Amygdala (tissue), 56 donors: ENCODE measurements at places on chromosomes 1 and 21.

DNA sequence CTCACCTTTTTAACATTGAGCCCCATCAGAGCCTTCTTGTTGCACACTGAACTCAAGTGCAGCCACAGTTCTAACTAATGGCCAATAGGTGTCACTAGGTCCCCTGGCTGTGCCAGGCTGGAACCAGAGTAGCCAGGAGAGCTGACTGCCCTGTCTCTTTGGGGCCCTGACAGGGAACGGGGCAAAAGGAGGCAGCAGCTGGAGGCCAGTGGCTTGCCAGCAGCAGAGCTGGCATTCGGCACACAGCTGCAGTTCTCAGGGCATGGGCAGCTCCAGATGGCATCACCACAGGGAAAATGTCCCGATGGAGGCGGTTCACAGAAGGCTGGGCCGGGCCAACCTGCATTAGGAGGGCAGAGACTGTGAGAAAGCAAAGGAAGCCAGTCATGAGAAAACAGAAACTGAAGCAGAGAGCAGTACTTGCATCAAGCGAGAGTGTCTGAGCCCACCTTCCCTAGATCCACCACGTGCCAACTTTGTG lies 188.6 kb downstream of the FCRL5 start:
- no peak for DNase-seq

GRCh38 chr1:205477759-205478247 lies 22.0 kb upstream of the BLACAT1 start:
- DNase-seq = no peak

DNA sequence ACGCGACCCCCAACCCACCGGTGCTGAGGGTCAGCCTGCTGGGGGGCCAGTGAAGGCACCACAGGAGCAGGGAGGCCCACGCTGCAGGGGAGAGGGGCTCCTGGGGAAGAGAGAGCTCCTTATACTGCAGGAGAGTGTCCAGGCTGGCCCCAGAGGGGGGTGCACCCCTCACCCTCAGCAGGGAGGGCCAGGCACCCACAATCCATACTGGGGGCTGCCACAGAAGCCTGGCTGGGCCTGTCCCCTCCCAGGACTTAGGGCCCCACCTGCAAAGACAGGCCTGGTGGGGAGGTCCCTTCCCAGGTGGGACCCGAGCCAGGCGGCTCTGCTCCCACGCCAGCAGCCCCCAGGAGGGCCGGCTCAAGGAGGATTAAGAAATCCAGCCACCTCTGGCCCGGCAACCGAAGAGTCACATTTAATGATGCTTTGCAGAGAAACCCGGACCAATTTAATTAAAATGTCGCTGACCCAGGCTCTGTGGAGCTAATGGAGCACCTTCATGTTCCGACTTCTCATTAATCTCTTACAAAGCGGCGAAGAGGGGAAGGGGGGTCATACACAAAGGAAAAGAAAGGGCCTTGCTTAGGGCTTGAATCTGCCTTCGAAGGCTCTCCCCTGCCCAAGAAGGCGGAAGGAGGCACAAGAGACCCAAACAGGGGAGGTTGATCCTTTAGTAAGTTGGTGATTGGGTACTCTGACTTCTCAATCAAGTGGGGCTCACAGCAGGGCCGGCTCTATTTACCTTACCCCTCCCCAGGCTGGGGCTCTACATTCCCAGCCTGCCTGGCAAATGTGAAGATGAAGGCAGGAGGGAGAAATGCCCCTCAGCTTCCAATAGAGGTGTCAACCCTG lies 25.0 kb downstream of the WNT9A start:
- no peak for DNase-seq

- no peak for DNase-seq
Measured at GRCh38 chr1:198558402-198558801, 17.9 kb upstream of the ATP6V1G3 start.

DNA sequence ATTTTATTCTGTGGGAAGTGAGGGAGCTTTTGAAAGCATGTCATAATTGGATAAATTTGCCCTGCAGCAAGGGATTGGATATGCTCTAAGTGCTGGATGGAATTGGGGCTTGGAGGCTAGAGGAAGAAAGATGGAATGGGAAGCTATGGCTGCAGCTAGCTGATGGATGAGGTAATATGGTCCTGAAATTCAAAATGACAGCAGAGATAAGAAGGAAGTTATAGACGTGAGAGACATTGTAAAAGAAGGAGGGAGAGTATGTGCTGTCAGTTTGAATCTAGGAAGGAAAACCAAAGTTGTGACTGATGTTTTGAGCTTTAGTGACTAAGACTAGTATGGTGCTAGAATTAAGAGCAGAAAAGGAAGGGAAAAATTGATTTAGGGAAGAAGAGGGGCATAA lies 299.9 kb upstream of the SPAG17 start:
- DNase-seq = no peak

DNA sequence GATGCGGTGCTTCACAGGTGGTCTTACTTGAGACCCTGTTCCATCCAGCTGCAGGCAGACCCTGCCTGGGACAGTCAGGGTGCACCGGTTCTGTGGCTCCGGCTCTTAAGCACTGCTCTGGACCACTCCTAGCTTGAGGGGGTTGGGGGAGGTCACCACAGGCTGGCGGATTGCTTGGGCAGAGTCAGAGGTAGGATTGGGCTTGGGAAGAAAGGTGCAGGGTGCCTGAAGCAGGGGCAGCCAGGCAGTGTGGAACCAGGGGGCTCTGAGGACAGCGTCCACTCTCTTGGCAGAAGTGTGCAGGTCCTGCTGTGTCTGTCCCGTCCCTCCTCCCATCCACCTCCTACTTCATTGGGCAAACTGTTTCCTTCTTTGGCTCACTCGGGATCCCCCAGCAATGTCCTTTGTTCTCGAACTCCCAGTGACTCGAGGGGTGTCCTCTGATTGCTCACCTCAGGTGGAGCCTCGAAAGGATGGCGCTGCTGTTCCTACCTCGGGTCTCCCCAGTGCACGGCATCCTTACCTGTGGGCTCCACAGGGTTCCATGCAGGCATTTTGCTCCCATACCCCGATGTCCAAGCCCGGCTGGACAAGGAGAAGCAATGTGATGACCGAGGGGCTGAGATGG lies 1.7 kb downstream of the PDXK start:
- DNase-seq = no peak

DNA sequence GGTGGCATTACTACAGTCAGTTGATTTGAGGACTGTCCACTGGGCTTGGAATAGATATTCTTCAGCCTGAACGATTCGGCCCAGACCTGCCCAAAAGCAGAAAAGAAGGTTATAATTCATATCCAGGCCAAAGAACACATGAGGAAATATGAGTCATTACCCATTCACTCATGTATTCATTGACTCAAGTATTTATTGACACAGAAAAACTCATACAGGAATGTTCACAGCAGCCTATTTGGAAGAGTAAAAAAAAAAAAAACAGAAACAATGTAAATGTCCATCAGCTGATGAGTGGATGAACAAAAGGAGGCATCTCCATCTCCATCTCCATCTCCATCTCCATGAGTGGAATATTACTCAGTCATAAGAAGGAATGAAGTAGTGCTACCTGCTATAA lies 15.9 kb downstream of the ZMYND12 start:
- no peak for DNase-seq

DNA sequence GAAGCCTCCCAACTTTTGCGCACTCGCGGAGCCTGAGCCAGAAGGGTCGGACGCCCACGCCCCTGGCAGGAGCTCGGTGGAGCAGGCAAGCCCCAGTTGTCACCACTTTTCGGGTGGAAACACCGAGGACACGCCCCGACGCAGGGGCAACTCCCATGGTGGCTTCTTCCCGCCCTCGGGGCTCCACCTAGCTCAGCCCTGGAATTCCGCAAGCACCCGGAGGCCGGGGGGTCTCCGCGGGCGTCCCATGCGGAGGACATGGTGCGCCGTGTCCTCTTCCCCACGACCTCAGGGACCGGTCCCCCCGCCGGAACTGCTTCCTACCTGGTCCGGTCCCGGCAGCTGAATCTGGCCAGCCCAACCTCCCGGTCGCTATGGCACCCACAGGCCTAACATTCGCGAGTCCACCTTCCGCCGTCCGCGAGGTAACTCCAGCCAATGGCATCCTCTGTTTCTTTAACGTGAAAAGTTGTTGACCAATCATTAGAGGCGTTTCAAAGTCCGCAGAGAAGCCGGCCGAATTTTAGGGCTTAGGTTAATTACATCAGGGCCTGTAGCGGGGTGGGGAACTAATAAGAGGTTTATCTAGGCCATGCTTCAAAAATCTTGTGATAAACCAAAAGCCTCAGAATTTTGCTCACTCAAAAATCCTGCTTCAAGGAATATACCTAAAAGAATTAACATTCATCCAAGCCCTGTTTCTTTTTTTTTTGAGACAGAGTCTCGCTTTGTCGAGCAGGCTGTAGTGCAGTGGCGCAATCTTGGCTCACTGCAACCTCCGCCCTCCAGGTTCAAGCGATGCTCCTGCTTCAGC lies at the start of gene STPG1:
STPG1 (minus strand) TSS at position 433 of the 814 bp plus-strand sequence. CDS start 12,394 bp downstream, outside the sequence.
- DNase-seq = peak; percentile 69

- DNase-seq = no peak
Measured at GRCh38 chr1:4404854-4405590, 249.4 kb upstream of the AJAP1 start.

DNA sequence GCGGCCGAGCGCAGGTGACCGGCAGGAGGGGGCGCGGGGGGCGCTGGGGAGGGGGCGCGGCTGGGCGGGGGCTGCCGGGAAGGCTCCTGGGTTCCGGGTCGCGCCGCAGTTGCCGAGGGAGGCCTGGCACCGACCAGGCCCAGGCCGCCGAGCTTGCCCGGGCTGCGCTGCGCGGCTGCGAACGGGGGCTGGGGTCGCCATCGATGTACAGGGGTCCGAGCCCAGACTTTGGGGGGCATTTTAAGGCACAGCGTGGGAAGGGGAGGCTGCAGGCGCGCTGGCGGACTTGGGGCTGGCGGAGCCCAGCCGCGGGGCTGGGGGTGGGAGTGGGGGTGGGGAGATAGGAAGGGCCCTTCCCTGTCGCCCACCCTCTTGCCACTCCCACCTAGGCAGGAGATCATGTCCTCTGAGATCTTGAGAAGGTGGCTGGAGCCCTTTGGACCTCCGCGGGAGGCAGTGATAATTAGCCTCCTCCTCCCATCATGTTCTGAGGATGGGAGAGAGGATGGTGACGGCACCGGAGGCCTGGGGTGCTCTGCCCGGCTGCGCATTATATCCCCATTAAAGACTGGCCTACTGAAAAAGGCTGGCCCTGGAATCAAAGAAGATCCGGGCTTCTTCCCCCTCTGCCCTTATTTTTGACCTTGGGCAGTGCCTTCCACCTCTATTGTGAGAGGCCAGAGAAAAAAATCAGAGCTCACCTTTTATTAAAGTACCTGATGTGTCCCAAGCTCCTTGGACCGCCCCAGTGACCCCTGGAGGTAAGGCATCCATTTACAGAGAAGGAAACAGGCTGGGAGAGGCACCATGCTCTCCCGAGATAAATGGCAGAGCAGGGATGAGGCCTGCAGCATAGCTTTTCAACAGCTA lies 497 bp downstream of the FBXO44 start:
- DNase-seq = no peak

DNA sequence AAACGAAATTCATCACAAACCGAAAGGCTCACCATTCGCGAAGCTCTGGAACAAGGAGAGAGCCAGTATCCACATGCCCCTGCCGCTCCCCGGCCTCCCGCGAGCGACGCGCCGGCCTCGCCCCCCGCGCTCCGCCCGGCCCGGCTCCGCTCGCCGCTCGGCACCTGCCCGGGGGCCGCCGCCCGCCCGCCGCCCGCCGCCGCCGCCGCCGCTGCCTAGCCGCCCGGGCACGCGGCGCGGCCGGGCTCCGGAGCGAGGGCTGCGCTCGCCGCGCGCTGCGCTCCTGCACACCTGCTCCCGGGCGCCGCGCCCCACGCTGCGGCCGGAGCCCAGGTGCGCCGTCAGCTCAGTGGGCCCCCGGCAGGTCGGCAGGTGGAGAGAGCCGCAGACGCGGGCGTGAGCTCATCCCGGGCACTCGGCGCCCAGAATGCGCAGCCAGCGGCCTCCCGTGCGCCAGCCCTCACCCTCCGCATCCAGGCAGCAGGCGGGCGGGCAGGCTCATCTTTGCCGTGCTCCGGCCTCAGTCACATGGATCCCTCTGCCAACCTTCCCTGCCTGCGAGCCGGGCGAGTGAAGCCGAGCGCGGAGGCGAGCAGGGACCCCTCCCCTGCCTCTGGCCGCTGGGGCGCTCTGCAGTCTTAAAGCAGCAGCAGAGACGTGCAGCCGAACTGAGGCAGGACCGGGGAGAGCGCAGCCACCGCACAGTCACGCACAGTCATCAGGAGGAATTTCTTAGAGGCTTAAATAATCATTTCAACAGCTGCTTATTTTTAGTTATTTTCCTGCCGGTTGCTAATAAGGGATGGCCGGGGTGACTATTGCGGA lies at the start of gene DSCAM:
DSCAM (minus strand) TSS at position 572 of the 825 bp plus-strand sequence; CDS start at position 75, 497 bp downstream.
- DNase-seq = no peak

DNA sequence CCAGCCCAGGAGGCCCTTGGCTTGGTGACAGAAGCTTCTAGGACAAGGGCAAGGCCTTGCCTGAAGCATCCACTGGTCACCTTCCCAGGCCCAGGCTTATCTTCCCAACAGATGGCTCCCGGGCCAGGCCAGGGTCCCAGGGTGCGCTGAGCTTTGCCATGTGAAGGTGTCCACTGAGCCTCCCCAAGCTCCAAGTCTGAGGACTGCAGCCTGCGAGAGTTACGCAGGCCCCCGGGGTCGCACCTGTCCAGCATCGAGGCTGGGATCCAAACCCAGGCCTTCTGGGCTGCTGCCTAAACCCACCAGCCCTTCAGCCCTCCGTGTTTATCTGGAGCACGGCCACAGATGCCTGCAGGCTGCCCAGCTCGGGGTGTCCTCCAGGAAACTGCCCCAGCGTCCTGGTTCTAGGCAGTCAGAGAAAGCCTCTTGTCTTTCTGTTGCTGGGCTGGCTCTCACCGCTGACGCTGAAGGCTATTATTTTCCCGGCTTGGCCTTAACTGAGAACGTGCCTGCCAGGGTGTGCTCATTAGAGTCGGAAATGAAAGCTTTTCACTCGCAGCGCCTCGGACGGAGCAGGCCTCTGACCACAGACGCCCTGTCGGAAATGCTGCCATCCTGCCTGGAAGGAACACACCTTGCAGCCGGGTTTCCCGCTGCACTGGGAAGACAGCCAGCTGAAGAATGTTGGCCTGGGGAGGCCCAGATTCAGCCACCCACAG lies 71.4 kb downstream of the MEGF6 start:
- no peak for DNase-seq

- no peak for DNase-seq
Measured at GRCh38 chr1:200958597-200958996, 63.9 kb downstream of the INAVA start.

DNA sequence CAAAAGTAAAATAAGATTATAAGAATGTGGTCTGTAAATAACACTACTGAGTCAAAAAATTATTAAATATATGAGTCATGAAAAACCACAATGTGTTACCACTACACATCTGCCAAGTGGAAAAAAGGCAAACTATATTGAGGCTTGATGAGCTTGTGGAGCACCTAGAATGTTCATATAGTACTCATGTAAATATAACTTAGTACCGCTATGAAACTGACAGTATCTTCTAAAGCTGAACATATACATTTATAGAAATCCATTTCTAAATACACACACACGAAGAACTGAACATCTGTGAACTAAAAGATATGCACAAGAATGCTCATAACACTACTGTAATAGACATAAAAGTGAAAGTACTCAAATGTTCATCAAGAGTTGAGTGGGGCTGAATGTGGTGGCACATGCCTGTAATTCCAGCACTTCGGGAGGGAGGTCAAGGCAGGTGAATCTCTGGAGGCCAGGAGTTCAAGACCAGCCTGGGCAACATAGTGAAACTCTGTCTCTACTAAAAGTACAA lies 18.5 kb upstream of the GBP3 start:
- no peak for DNase-seq
